ENCODE measurements at places on chromosomes 1 and 21.

DNA sequence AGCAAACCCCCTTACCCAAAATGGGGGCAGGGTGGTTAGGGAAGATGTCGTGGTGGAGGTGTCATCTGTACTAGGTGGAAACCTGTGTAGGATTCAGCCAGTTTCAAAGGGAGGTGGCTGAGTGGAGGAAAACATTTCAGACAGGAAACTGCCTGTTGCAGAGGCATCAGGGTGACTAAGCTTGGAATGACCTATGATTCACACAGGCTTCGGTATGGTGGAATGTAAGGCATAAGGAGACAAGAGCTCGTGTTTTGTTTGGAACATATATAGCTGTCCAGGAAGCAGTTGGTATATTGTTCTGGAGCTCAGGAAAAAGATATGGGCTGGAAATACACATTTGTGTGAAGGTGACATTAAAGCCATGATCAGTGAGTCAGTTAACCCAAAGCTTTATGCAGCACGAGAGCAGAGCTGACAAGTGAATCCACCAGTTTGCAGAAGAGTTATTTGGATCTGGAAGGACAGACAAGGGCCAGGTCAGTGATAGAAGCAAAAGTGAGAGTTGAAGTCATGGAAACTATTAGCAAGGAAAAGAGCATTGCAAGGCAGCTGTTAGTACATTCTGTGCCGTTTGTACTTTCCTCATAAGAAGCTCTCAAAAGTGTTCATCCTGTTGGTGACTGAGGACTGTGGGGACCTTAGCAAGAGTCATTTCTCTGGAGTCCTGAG lies 12.2 kb downstream of the UTP25 start:
- DNase-seq = no peak

- DNase-seq = no peak
Observed at GRCh38 chr1:72431810-72432209, 149.5 kb upstream of the NEGR1 start.

- no peak for DNase-seq
Observed at GRCh38 chr1:118381197-118381869, 196.3 kb upstream of the SPAG17 start.

- no peak for DNase-seq
Observed at GRCh38 chr1:71788113-71788512, 494.2 kb downstream of the NEGR1 start.

DNA sequence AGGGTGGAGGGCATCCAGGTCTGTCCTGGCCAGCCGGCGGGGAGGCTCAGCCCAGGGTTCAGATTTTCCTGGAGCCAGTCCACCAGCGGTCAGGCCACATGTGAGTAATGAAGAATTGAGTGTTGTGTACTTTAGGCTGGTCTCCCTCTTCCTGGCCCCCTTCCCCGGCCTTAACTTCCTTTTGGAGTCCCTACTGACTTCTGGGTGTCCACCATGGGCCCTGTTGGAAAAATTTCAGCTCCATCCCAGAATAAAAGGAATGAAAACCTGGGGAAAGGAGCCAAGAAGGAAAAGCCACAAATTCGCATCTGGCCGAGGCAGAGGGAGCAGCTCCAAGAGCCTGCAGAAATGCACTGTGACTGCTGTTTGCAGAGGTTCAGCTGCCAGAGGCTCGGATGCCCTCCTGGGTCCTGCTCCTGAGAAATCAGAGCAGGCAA lies 35.5 kb upstream of the HHAT start:
- no peak for DNase-seq

DNA sequence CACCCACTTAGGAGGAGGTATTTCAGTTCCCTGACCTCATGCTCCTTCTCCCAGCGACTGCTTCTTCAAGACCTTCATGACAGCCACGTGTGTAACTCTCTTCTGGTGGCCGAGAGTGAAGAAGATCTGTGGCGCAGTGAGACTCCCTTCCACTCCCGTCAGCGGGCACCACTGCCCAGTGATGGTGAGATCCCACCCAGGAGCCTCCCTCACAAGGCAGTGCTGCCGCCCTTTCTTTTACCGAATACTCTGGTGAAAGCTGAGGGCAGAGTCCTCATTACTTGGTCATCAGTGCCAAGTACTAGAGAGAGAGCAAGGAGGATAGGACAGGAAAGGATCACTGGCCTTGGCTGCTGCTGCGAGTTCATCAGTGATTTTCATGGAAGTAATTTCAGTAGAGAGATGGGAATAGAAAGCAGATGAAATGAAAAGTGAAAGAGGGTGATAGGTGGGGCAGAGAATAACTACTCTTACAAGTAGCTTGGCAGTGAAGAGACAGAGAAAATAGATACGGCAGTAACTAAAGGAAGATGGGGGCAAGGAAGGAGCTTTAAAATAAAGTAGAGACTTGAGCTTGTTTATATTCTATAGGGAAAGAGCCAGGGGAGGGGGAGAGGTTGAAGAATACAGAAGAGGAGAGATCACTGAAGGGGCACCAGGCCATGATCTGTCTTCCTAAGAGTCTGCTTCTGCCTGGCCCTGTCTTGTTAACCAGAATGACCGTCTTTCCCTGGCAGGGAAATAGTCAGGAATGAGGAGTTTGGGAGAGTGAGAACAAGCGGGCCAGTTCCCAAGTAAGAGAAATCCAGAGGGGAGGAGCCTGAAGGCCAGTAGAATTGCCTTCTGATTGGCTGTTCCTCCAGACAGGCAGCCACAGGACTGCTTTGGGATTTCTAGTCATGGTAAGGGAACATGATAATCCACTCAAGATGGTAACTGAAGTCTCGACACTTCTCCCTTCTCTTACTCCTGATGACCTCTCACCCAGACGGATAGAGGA lies 18.3 kb downstream of the HYI start:
- DNase-seq = no peak

GRCh38 chr21:34612557-34612956 lies 2.4 kb downstream of the RCAN1 start:
- no peak for DNase-seq

DNA sequence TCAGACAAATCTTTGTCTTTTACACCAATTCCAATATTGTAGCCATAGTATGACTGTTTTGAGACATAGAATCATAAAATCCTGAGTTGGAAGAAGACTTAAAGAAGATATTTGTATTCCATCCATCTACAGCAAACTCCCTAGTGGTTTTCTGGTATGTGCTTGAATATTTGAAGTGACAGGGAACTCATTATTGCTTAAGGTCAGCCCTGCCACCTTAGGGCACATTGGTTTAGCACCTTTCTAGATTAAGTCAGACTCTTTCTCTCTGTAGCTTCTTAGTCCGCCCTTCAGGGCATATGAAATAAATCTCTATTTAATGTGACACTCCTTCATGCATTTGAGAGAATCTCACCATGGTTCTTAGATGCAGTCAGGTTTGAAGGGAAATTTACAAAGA lies 49.8 kb downstream of the PTGER3 start:
- DNase-seq = no peak

DNA sequence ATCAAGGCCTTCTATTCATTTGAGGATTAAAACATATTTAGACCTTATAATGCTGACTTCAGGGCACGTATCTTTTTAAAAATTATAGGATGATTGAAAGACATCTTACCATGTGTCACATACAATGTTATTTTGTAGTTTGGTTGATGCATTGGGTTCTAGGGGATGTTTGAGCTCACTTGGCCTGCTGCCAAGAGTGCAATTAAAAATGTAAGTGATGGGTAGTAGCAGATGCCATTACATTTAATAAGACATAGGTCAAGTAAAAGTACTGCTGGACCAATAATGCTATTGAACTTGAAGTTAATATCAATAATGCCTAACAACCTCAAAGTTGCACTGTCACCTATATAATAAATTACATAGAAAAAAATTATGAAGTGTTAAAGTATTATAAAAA lies 616.5 kb upstream of the RGS18 start:
- no peak for DNase-seq

- no peak for DNase-seq
Observed at GRCh38 chr21:29287383-29287782, 11.3 kb upstream of the BACH1 start.

DNA sequence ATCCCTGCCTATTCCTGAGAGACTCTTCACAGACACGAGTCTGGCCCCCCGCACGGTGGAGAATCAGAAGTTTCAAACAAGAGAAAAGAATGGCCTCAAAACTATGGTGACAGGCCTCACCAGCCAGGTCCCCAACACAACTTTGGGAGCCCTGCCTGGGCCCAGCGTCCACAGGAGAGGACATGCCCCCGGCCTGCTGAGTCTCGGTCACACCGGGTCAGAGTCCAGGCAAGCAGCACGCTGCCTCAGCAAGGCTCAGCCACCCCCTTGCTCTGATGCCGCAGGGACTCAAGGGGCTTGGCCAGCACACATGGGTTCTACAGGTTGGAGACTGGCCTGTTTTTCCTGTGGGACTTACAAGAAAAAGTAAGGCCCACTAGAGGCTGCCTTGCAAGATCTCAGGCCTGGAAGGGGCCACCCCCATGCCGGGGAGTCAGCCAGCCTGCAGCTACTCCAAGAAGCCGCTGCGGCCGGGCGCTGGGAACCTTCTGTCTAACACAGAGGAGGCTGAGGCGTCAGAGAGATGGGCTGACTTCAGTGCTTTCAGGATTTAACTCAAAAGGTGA lies 116.8 kb downstream of the NPHP4 start:
- no peak for DNase-seq

GRCh38 chr1:110215621-110216515 lies 5.8 kb downstream of the KCNC4 start:
- no peak for DNase-seq

- DNase-seq = no peak
Observed at GRCh38 chr1:47647327-47647845, 209.5 kb downstream of the FOXD2 start.

GRCh38 chr1:223140611-223141405 lies 2.2 kb downstream of the TLR5 start:
- DNase-seq = no peak

- no peak for DNase-seq
Observed at GRCh38 chr21:31316488-31317169, 27.4 kb downstream of the TIAM1 start.

GRCh38 chr1:8165595-8166360 lies 139.7 kb upstream of the ERRFI1 start:
- DNase-seq = no peak

GRCh38 chr1:8911416-8912309 lies 33.2 kb upstream of the ENO1 start:
- no peak for DNase-seq

- DNase-seq = no peak
Observed at GRCh38 chr1:28301368-28302174, 27.3 kb upstream of the MED18 start.

DNA sequence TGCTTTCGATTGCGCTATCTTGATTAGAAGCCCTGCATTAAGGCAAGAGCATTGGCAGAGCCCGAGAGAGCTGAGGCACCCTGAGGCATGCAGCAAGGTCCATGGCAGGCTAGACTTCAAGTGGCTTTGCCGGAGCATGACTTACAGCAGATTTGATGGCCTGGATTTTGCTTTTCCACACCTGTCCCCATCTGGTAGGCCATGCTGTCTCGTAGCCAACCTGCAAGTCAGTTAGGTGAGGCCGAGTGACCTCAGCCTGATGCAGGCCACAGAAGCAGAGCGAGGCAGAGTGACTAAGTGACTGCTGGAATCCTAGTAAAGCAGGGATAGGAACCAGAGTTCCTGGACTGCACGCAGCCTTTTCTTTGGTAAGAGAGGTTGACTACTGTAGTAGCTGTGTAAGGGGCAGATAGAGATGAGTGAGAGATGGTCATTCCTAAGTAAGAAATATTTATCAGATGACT lies 148.9 kb downstream of the PBX1 start:
- no peak for DNase-seq

DNA sequence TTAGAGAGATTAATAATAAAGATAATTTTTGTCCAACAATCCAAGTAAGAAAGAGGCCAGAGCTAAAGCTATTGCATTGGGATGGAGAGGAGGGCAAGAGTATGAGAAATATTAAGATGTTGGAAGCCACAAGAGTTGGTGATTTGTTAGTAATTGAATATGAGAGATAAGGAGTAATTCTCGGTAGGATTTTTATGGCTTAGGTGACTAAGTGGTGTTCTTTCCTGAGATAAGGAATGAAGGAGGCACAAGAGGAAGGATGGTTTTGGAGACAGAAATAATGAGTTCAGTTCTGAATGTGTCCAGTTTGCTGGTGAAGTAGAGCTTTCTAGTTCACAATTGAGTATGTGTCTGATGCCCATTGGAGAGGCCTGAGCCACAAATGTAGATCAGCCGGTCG lies 9.4 kb downstream of the TRMT13 start:
- no peak for DNase-seq

GRCh38 chr1:234400773-234401172 lies 27.5 kb downstream of the COA6 start:
- DNase-seq = no peak

DNA sequence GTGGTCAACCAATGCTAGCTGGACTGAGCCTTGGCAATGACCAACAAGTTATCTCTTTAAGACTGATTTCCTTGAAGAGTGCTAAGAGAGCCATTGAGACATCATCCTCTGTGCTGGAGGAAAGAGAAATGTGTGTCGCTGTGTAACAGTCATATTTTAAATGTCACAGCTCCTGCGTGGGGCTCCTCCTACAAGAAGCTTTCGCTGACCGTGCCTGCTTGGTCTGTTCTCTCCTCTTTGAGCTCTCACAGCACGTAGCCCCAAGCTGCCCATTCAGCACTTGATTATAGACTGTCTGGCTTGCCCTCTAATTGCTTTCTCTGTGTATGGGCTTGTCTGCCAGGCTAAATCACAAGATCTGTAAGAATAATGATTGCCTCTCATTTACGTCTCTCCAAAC lies 221.3 kb downstream of the FOXD2 start:
- DNase-seq = no peak

- no peak for DNase-seq
Observed at GRCh38 chr21:33761441-33762036, 119.2 kb downstream of the ITSN1 start.

DNA sequence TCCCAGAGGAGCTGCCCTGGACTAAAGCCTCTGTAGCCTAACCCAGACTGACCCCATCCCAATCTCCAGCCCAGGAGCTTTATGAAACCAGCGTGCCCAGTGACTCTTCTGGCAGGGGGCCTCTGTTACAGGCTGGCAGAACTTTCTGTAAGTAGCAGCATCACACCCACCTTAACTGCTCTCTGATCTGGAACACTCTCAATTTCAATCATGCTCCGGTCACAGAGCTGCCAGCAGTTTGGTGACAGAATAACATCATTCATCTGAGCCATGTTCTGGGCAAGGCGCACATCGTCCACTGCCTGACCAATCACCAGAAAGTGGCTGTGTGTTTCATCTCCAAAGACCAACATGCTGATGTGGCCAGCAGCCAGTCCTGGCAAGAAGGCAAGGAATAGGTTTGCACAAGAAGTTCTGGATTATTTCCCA lies 14.7 kb downstream of the ADCY10 start:
- no peak for DNase-seq

- DNase-seq = no peak
Observed at GRCh38 chr1:241024834-241025233, 332.2 kb downstream of the RGS7 start.

All from activated T-cell treated with anti-CD3 and anti-CD28 coated beads for 4 hours (primary cell).